ENCODE measurements at places on chromosomes 2 and 18.

DNA sequence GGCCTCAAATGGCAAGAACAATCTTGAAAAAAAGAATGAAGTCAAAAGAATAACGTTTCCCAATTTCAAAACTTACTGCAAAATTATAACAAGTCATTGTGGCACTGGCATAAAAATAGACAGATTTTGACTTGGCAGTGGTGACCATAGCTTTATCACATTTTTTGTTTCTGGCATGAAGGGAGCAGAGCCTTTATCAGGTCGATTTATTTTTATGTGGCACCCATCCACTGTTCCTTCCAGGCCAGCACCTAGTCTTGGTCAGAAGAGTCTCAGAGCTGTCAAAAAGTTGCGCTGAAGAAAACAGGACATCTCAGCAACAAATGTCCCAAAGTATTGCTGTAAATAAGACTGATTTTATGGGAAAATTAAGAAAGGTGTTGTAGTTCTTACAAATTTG is 92.4 kb downstream of the TRABD2A start:
- no peak for DNase-seq

DNA sequence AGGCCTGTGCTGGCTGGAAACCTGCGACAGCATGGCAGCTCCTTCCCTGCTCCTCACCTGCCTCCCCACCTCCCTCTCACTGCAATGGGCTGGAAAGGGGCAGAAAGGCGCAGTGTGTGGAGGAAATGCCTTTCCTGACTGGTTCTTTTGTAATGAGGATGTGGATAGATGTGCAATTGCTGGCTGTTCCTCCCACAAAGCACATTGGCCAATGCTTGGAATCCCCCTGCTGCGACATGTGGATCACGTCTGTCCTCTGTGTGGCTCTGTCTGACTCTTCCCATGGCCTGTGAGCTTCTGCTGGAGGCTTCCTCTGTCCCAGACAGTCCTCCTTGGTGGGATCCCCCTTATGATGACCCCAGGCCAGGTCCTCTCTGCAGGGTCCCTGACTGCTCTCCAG is 172.5 kb downstream of the NCK2 start:
- DNase-seq = no peak

DNA sequence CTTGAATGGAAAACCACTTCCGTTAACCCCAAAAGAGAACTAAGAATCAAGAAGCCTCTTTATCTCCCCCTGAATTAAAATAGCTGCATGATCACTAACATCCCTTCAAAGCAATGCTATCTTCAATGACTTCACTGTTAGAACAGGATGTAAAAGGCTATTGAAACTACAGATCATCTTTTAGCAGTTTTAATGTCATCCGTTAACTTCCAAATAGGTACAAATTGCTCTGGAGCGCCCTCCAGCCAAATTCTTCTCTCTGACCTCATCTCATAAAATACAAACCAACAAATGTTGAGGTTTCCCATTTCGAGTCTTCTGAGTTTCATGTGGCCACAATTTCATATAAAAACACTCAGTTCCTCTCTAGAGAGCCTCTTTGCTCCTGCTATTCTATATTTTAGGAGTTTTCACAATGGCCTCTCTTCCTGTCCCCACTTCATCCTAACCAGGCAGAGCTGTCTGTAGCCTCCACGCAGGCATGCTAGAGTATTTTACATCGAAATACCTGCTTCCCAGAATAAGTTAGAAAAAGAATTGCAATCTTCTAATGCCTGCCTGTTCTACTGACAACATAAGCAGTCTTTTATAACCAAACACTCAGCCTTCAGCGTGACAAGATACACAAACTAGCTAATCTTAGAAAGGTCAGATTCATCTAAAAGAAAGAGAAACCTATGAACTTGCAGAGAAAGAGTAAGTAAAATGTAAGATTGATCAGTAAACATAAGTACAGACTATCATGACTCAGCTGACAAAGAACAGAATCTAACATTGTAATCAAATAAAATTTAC is 37.9 kb downstream of the B4GALT6 start:
- peak; percentile 38 for DNase-seq

- peak; percentile 55 for DNase-seq
Measured at GRCh38 chr2:12918835-12919445, 202.2 kb downstream of the TRIB2 start.

GRCh38 chr2:128558441-128558840 is 239.8 kb upstream of the HS6ST1 start:
- DNase-seq = no peak
